ENCODE measurements at places on chromosomes 13 and 19.

DNA sequence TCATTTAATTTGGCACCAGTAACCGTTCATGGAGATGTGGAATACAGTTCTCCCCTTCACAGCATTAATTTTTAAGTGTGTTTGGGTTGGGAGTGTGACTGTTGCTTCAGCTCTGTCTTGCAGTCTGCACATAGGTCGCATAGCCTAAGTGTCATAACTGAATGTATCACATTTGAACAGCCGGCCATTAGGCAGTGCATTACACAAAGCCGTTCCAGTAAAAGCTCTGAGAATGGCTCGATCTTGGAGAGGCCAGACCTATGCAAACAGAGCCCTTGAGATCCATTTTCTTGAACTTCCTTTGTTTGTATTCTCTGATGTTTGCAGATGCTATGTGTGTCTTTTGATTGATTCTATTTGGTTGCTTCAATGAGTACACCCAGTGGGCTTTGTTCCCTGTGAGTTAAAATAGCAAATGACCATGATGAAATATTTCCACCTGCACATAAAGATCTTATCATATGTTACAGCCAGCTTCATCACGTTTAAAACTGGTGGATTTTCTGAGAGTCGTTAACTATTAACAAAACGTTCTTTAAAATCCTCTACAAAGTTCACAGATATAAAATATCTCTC, 1104.9 kb upstream of the SLC10A2 start:
- no peak for DNase-seq

GRCh38 chr19:49689133-49690078, at the start of gene ADM5:
ADM5 (plus strand) TSS chr19:49689594; CDS start chr19:49689838, 244 bp downstream.
- DNase-seq: no peak

DNA sequence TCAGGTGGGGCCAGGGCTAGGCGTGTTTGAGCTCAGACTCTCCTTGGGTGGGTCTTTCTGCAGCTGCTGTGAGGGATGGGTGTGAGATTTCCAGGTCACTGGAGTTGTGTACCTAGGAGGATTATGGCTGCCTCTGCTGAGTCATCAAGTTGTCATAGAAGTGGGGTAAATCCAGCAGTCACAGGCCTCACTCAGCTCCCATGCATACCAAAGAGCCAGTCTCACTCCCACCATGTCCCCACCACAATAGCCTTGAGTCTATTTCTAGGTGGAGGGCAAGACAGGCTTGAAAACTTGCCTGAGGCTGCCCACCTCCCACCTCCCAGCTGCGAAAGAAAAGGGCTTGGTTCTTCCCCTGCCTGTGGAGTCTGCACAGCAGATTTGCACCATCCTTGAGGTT, 194.0 kb upstream of the PCDH17 start:
- DNase-seq: no peak

- no peak for DNase-seq
Measured at GRCh38 chr13:105410602-105411001, 1124.9 kb downstream of the EFNB2 start.

All from stimulated activated CD4-positive, alpha-beta T cell treated with anti-CD3 and anti-CD28 coated beads, Interleukin-1b, Interleukin-23, amount 100 ng/mL, for 1 hour (primary cell).